ENCODE measurements at places on chromosomes 16 and 17.

- DNase-seq, result no peak
Observed at GRCh38 chr17:37375706-37376105, at the start of gene C17orf78. Gene C17orf78 (plus strand): TSS chr17:37375985. CDS start chr17:37376093, 108 bp downstream.

- no peak for DNase-seq
Observed at GRCh38 chr17:82076018-82076784, 10.6 kb upstream of the DUS1L start.

DNA sequence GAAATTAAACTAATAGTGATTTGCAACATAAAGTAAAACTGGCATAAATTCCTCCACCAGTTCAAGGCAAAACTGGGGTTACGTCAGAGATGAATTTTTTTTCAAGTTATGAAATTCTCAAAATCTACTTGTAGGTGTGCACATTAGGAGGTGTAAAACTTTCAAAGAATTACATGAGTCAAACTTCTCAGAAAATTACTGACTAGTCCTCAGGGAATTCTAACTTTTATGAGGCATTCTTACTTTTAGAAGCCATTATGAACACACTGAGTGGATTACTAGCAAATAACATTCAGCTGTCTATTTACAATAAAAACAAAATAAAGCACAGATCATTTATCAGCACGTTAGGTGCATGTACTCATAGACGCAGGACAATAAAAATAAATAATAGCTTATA is 348.7 kb downstream of the CDH11 start:
- DNase-seq, result no peak

- no peak for DNase-seq
Observed at GRCh38 chr17:73630965-73631595, 13.2 kb downstream of the SDK2 start.

DNA sequence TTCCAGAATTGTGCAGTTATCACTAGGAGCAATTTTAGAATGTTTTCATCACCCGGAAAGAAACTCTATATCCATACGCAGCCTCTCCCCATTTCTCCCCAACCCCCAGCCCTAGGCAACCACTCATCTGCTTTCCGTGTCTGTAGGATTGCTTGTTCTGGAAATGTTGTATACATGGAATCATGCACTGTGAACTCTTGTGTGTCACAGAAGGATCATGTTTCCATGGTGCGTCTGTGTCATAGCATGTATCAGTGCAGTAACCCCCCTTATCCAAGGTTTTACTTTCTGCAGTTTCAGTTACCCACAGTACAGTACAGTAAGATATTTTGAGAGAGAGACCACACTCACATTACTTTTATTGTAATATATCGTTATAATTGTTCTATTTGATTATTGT is 299.4 kb downstream of the CPPED1 start:
- DNase-seq, result no peak

DNA sequence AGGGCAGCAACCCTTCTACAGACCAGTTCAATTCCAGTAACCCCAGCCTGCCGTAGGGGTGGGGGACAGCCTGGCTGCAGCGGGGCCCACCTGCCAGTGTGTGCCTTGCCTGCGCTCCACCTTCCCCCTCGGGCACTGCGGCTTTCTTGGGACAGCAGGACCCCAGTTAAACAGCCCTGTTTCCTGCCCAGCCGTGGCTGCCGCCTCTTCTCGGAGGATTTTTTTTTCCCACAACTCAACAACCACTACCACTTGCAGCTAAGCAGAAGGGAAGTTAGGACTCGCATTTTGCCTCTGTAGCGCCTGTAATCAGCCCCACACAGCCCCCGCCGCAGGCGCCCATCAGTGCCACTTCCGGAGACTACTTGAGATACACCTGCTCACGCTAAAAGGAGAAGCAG is 76.1 kb downstream of the RAI1 start:
- DNase-seq, result peak; percentile 13

GRCh38 chr16:84759061-84759460 is 59.3 kb downstream of the USP10 start:
- DNase-seq, result no peak

DNA sequence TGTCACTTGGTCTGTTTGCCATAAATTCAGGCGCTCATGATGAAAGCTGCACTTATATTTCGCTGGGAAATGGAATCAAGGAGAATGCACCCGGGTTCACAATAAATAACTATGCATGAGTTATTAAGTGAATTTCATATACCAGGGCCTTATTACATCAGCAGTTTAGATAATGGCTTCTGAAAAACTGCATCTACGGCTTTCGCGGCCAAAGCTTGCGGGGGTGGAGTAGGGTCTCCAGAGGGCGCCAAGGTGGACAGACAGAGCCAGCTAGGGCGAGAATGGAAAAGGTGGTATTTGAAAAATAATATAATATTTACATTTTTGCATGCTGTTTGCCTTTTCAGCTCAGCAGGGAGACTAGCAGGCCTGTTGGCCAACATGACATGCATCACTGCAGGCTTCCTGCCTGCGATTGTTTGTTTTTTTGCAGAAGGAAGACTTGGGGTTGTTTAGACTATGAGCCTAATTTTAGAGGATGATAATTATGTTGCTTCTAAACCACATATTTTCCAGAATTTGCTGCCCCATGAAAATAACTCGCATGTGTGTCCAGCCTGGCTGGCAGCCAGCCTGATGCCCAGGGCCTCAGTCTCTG is 173.8 kb upstream of the IRX3 start:
- no peak for DNase-seq

GRCh38 chr17:7355053-7355452 is at the start of gene TMEM95:
Gene TMEM95 (plus strand): TSS chr17:7355156. CDS start chr17:7355205, 49 bp downstream.
- DNase-seq, result no peak

- DNase-seq, result no peak
Observed at GRCh38 chr17:17561408-17562145, 29.9 kb downstream of the PEMT start.

DNA sequence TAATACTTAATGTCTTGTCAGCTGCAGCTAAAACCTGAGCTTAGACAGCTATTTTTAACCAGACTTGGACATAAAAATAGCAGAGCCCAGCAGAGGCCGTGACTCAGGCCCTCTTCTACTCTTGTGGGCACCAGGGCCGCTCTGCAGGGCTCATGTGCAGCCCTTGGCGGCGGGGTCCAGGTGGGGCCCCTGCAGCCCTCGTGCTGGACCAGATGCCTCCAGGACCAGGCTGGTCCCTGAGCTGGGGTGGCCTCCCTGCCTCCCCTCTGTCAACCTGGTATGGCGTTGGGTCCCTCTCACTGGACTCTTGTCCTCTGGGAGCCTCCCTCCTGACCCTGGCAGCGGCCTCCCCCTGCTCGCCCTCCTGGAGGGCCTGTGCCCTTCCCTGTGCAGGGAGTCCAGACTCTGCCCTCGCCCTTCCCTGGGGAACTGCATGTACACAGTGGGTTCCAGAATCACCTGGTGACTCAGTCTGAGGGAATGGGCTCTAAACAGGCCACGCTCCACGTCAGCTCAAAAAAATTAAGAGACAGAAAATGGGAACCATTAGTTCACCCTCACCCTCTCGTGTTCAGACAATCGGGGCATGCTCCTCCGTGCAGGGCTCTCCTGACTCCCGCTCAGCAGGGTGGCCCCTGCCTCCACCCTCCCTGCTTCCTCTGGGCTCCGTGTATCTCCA is 9.7 kb downstream of the CDK5R1 start:
- no peak for DNase-seq

GRCh38 chr16:2496223-2497115 is 17.3 kb upstream of the ATP6V0C start:
- DNase-seq, result no peak

DNA sequence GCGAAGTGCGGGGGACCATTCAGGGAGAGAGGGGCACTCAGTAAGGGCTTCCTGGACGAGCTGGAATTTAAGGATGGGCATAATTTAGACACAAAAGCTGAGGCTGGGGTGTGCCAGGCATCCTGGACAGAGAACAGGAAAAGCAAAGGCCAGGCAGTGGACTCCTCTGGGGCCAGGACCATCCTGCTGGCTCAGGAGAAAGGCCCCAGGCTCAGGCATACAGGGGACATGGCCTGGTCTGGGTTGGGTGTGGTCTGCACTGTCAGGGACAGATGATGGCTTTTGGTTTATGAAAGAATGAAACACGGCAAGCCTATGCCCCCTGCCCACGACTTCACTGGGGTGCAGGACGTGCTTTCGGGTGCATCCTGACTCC is 48.9 kb upstream of the DOC2B start:
- DNase-seq, result no peak

GRCh38 chr16:1036726-1037393 is 35.7 kb upstream of the SSTR5 start:
- no peak for DNase-seq

- DNase-seq, result no peak
Observed at GRCh38 chr17:14922411-14922810, 342.7 kb downstream of the PMP22 start.

DNA sequence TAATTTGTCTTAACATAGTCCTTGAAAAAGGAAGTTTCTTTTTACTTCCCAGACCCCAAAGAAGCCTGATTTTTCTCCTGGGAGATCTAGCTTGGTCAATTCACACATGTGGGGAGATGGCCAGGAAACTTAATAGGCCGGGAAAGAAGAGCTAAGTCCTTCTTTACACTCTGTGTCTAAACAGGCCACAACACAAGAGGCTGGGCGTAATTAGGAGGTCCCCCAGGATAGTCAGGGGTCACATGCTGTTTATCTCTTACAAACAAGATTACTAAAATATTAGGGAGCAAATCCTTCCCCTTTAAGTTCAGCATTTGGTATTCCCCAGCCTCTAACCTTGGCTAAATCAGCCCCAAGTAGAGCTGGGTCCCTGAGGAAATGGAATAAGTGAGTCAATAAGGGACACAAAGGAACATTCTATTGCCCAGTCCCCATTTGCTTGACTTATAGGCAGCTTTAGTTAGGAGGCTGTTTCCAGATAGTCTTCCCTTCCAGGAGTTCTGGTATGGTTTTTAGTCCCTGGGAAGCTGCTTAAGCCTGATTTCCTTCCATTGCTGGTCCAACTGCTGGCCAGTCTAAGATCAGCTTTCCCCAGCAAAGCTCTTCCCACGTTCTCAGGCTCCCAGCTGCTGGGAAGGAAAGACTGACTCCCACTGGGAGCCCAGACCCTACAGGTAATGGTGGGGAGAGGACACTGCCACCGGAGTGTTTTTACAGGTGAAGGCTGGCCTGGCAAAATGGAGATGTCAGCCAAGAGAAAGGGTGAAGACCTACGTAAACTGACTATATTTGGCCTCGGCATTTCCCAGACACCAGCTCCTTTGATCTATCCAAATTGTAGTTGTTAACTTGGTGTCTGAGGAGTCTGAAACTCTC is 14.1 kb upstream of the HOXB9 start:
- DNase-seq, result no peak

DNA sequence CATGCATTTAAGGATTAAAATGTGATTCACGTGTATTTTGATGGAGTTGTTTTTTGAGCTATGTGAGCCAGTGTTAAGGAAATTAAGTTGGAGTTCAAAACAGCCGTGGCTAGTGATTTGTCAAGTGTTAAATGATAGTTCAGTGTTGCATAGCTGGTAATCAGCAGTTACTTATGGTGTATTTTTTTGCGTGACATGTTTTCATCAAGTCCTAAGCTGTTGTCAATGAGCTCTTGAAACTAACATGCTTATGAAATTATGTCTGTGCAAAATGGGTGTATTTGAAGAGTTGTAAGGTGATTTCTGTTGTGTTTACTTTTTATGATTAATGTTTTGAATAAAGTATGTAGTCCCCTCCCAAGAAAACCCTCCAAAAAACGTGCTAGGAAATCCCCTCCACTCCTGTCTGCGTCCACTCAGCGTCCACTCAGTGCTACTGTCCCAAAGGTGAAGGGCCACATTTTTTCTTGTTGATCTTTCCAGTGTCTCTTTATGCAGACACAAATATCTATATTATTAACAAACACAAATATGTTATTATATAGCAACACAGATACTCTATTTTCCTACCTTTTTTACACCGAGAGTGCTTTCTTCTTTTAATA is 30.0 kb downstream of the USP10 start:
- no peak for DNase-seq

DNA sequence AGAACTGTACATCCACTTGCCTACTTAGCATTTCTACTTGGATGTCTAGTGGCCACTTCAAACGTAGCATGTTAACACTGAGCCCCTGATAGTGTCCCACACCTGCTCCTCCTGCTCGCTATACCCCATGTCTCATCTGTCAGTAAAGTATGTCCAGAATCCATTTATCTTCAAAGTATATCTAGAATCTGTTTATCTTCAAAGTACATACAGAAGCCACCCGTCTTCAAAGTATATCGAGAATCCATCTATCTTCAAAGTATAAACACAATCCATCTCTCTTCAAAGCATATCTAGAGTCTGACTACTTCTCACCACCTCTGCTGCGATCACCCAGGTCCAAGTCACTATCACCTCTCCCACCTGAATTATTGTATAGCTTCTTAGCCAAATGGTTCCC is 43.8 kb downstream of the MYO1D start:
- DNase-seq, result no peak

GRCh38 chr17:56141046-56141839 is 12.0 kb upstream of the ANKFN1 start:
- no peak for DNase-seq

DNA sequence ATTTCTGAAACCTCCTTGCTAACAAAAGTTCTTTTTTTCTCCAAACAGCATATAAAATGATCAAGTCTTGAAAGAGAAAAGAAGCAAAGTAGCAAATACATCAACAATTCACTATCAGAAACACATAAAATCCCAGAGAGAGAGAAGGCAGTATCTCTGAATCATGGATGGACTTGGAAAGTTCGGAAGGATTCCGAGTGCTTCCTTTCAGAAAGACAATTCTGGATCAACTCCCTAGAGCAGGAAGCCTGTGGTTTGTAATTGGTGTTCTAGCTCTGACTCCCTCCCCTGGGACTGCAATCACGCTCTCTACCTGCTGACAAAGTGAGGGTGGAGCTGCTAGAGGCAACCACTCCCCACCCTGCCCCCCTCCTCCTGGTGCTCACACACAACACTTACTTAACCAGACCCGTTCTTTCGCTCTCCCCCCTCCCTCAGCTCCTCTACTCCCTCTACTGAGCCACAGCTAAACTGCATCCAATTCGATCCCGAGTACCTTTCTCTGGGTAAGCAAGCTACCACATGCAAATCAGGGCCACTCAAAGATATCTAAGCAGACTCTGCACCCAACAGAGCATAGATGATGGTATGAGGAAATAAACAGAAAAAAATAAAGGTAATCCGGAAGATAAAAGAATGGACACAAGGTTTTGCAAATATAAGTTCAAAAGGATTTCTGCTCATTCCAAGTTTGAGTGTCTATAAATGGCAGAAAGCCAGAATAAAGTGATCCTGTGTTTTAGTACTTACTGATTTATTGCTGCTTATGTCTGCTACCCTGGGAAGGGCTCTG is at the start of gene RNF43:
Gene RNF43 (minus strand): TSS at position 235 of the 793 bp plus-strand sequence. CDS start 1,957 bp downstream, outside the sequence.
- DNase-seq, result peak; percentile 59

- no peak for DNase-seq
Observed at GRCh38 chr17:36944553-36944952, 4.2 kb upstream of the AATF start.

DNA sequence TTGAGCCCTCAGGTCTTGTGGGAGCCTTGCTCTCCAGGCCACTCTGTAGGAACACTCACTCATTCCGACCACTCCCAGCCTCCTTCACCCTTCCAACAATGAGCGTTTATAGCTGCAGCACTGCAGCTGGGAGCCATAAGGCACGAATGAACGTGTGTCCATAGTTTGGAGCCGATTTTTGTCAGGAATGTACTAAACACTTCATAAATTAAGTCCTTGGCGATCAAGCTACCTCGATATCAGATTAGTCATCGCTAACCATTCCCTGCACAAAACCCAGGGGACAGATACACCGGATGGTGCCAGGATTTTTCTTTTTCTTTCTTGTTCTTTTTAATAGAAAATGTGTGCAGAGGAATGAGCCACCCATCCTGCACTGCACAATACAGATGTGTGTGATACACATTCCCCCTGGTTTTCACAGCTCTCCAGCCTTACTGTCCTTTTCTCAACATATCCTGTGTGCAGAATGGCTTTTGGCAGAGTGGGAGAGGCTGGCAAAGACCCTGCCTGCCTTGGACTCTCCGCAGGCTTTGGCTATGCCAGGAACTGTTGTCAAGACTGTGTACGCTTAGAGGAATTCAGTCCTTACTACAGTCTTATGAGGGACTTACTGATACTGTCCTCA is 68.4 kb upstream of the ELAC2 start:
- DNase-seq, result no peak

Data from GF-D8 (cell line).